ENCODE measurements at places on chromosomes 4 and X. TPM values are rescaled to one million over a fixed set of nuclear protein-coding genes. Genes with fewer than 3 reads are reported as not detected.

Gene PNMA6A
- 11.9 TPM for polyA plus RNA-seq

Gene KLHL34
- 0.81 TPM for polyA plus RNA-seq

Gene SLC9B1
- polyA plus RNA-seq = 1.0 TPM

Gene HTN1
- not detected for polyA plus RNA-seq

Gene AIMP1
- 58.4 TPM for polyA plus RNA-seq

Gene SHROOM2
- 7.0 TPM for polyA plus RNA-seq

GRCh38 chr4:142801966-142802365 is 44.1 kb downstream of the INPP4B start:
- H3K36me3 ChIP-seq = no peaks in the 10 kb centered on the region
- H3K27ac ChIP-seq = no peak overlapping the region
- no peaks in the 10 kb centered on the region for H3K4me1 ChIP-seq

- no peaks in the 10 kb centered on the region for H3K4me1 ChIP-seq
- DNase-seq = no peak
- H3K4me3 ChIP-seq = no peak overlapping the region
- H3K36me3 ChIP-seq = no peaks in the 10 kb centered on the region
- no peak overlapping the region for H3K27ac ChIP-seq
- no peaks in the 10 kb centered on the region for H3K27me3 ChIP-seq
These were observed 316.7 kb downstream of the ANTXR2 start for GRCh38 chr4:79756140-79756895.

- no peaks in the 10 kb centered on the region for H3K4me1 ChIP-seq
- no peak overlapping the region for H3K27ac ChIP-seq
- no peaks in the 10 kb centered on the region for H3K27me3 ChIP-seq
- H3K4me3 ChIP-seq = no peak overlapping the region
- no peak for DNase-seq
These were observed 133.7 kb upstream of the EDNRA start for GRCh38 chr4:147347217-147347616.

GRCh38 chr4:40600850-40601249 is 28.8 kb downstream of the RBM47 start:
- no peak overlapping the region for H3K4me3 ChIP-seq
- H3K36me3 ChIP-seq = no peaks in the 10 kb centered on the region
- H3K27me3 ChIP-seq = no peaks in the 10 kb centered on the region

DNA sequence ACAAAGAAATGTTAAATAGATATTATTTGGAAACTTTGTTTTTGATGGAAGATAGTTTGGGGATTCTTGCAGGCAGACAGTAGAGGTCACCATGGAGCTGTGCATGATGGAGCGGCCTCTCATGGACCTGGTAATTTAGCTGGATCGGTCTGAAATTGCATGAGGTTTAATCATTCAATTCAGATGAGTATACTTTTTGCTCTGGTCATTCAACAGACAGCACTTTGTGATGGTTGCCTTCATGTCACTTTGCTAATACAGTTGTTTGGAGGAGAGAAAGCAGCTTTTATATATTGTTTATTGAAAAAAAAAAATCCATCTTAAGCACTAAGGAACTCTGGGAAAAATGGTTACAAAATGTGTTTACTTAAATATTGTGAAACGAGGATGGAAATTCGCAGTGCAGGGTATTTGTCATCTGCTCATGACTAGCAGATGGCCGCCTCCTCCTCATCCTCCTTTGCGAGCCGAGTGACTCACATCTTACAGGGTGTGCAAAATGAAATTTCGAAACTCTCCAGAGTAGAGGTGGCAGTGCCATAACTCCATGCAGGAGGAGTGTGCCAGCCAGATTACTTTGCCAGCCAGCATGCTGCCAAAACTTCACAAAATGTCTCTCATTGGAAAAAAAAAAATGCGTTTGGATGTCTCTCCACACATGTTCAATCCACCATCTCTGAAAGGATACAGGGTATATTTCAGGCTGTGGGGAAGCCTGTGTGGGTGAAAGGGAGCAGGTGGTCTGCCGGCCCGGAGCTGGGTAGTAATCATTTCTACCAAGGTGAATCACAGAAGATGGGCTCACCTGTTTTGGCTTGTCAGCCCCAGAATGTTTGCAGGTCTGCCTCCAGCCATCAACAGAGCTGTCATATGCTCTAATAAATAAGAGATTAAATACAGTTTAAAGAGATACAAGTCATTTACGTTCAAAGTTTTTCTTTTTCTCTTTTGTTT is 314.9 kb upstream of the DIPK2B start:
- peaks cover 6% of the 10 kb centered on the region for H3K4me1 ChIP-seq
- peak overlapping the region; percentile 24 for H3K4me3 ChIP-seq
- peak overlapping the region; percentile 36 for H3K27ac ChIP-seq
- peak; percentile 52 for DNase-seq
- no peaks in the 10 kb centered on the region for H3K27me3 ChIP-seq
- H3K36me3 ChIP-seq = no peaks in the 10 kb centered on the region

GRCh38 chr4:152590179-152591031 is 54.5 kb upstream of the FBXW7 start:
- H3K27me3 ChIP-seq = no peaks in the 10 kb centered on the region
- peak; percentile 67 for DNase-seq
- no peak overlapping the region for H3K4me3 ChIP-seq
- no peaks in the 10 kb centered on the region for H3K36me3 ChIP-seq
- H3K27ac ChIP-seq = no peak overlapping the region

- H3K4me1 ChIP-seq = no peaks in the 10 kb centered on the region
- no peak overlapping the region for H3K27ac ChIP-seq
- DNase-seq = no peak
These were observed 59.8 kb downstream of the DDIT4L start for GRCh38 chr4:100130491-100130890.

DNA sequence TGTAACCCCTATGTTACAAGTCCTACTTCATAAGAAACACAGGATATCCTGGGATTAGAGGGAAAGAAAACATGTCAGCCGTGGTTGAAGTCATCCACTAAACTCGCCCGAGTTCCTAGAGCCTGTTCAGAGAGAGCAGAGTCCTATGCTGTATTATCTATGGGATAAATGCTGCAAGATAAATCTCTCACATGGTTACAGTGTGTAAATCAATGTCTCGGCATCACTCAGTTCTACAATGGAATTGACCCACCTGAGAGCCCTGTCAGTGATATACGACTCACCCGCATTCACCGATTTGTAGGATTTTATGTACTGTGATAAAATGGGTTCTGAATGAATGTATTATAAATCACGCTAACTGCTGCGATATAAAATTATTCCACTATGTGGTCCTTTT is 127.8 kb upstream of the ANXA3 start:
- no peaks in the 10 kb centered on the region for H3K27me3 ChIP-seq
- H3K36me3 ChIP-seq = peaks cover 7% of the 10 kb centered on the region
- peak; percentile 63 for DNase-seq
- no peak overlapping the region for H3K4me3 ChIP-seq
- H3K4me1 ChIP-seq = peaks cover 30% of the 10 kb centered on the region
- H3K27ac ChIP-seq = peak overlapping the region; percentile 75

DNA sequence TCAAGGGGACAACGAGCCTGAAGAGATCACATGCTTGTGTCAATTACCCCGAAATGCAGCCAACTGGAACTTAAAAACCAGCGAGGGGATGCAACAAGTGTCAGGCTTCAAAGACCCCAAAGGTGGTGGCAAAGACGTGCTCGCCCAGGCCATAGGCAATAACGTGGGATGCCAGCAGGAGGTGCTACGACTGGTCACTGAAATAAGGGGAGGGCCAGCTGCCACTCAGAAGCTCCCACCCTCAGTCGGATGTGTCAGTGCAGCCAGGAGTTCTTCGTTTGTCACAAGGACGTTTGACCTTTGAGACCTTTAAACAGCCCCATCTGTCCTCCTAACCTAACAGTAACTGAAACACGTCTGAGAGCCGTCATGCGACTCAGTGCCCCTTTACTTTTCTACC is 556.8 kb upstream of the PCDH10 start:
- DNase-seq = no peak
- no peak overlapping the region for H3K27ac ChIP-seq
- H3K36me3 ChIP-seq = no peaks in the 10 kb centered on the region
- H3K4me3 ChIP-seq = no peak overlapping the region
- H3K27me3 ChIP-seq = no peaks in the 10 kb centered on the region
- H3K4me1 ChIP-seq = no peaks in the 10 kb centered on the region

GRCh38 chr4:158811216-158811540 is 42.4 kb downstream of the FNIP2 start:
- peak overlapping the region; percentile 85 for H3K27ac ChIP-seq
- no peaks in the 10 kb centered on the region for H3K27me3 ChIP-seq
- peaks cover 64% of the 10 kb centered on the region for H3K4me1 ChIP-seq
- no peaks in the 10 kb centered on the region for H3K36me3 ChIP-seq

DNA sequence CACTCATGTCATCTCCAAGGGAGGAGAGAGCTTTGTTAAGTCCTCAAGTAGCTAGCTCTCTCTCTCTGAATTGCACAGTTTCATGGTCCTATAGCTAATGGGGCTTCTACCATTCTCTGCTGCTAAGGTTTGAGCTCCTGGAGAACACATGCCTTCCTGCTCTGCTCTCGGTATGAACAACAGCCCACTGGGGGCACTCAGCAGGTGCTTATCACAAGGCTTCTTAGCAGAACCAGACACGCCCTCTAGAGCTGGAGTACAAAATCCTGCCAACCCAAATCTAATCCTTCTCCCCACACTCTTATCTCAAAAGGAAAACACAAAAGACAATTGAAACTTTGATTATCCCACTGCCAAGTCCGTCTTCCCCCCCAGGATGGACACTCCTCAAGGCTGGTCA is 176.5 kb downstream of the HS3ST1 start:
- H3K4me1 ChIP-seq = no peaks in the 10 kb centered on the region
- H3K27me3 ChIP-seq = no peaks in the 10 kb centered on the region
- H3K27ac ChIP-seq = no peak overlapping the region

- H3K27ac ChIP-seq = no peak overlapping the region
- H3K27me3 ChIP-seq = no peaks in the 10 kb centered on the region
- no peak for DNase-seq
- no peaks in the 10 kb centered on the region for H3K4me1 ChIP-seq
- no peaks in the 10 kb centered on the region for H3K36me3 ChIP-seq
- H3K4me3 ChIP-seq = no peak overlapping the region
These were observed 108.0 kb downstream of the SLIT2 start for GRCh38 chr4:20359692-20360091.

GRCh38 chr4:153148791-153149190 is 55.5 kb upstream of the TRIM2 start:
- no peaks in the 10 kb centered on the region for H3K36me3 ChIP-seq
- H3K27me3 ChIP-seq = no peaks in the 10 kb centered on the region
- H3K4me1 ChIP-seq = peaks cover 11% of the 10 kb centered on the region
- no peak overlapping the region for H3K27ac ChIP-seq

DNA sequence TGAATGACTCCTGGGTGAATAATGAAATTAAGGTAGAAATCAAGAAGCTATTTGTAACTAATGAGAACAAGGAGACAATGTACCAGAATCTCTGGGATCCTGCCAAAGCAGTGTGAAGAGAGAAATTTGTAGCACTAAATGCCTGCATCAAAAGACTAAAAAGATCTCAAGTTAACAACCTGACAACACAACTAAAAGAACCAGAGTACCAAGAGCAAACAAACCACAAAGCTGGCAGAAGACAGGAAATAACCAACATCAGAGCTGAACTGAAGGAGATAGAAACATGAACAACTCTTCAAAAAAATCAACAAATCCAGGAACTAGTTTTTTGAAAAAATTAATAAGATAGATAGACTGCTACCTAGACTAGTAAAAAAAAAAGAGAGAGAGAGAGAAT is 8.4 kb downstream of the CFAP299 start:
- H3K27me3 ChIP-seq = peaks cover 5% of the 10 kb centered on the region
- no peak overlapping the region for H3K27ac ChIP-seq

DNA sequence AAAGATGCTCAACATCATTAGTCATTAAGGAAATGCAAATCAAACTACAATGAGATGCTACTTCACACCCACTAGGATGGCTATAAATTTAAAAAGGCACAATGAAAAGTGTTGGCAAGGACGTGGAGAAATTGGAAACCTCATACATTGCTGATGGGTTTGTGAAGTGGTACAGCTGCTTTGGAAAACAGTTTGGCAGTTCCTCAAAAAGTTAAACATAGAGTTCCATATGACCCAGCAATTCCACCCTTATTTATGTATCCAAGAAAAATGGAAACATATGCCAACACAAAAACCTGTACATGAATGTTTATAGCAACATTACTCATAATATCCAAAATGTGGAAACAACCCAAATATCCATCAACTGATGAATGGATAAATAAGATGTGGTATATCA is 101.3 kb upstream of the MAGEB10 start:
- H3K4me1 ChIP-seq = no peaks in the 10 kb centered on the region
- H3K27me3 ChIP-seq = no peaks in the 10 kb centered on the region
- H3K36me3 ChIP-seq = no peaks in the 10 kb centered on the region
- no peak for DNase-seq

DNA sequence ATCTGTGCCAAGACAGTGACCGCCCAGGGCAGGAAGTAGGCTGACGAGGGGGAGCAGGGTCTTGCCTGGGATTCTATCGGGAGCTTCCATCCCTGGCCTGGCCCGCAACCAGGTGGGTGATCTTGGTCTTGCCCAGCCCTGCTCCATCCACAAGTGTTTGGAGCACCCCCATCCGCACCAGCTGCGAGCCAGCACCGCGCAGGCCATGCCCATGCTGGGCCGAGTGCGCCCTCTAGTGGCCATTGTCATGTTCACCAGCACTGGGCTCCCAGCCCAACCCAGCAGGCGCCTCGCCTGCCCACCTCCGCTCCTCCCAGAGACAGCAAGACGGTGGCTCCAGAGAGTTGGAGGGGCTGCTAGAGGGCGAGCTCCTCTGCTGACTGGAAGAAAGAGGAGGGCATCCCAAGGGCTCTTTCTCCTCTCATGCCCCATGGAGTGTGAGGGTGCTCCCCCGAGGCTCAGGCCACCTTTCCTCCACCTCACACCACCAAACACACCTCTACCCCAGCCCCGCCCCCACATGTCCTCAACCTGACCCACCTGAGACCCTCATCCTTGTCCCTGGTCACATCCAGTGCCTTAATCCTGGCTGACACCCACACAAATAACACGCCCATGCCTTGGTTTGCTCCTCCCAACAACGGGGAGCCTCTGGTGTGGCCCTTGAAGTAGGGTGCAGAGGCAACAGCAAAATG is 9.8 kb upstream of the ATP2B3 start:
- no peak overlapping the region for H3K4me3 ChIP-seq
- no peaks in the 10 kb centered on the region for H3K27me3 ChIP-seq
- H3K4me1 ChIP-seq = no peaks in the 10 kb centered on the region
- peak; percentile 63 for DNase-seq
- no peaks in the 10 kb centered on the region for H3K36me3 ChIP-seq

DNA sequence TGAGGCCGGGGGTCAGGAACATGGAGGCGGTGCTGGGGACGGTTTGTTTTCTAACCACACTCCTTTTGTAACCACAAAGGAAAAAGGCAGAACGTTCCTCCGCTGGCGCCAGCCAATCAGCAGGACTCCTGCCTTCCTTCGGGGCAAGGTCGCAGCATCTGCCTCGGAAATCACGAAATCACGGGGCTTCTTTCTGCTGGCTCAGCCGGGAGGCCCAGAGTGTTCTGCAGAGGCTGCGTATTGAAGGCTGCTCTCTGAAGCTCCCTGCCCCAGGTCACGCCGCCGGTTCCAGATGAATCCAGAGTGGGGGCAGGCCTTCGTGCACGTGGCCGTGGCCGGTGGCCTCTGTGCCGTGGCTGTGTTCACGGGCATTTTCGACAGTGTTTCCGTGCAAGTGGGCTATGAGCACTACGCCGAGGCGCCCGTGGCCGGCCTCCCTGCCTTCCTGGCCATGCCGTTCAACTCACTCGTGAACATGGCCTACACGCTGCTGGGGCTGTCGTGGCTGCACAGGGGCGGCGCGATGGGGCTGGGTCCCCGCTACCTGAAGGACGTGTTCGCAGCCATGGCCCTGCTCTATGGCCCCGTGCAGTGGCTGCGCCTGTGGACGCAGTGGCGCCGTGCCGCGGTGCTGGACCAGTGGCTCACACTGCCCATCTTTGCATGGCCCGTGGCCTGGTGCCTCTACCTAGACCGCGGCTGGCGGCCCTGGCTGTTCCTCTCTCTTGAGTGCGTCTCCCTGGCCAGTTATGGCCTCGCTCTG is 9.4 kb downstream of the TMEM187 start:
- no peak overlapping the region for H3K4me3 ChIP-seq
- peaks cover 13% of the 10 kb centered on the region for H3K4me1 ChIP-seq
- no peaks in the 10 kb centered on the region for H3K36me3 ChIP-seq
- no peak for DNase-seq
